ENCODE measurements at places on chromosomes 7 and 10.

GRCh38 chr10:132647424-132647823 lies 109.8 kb downstream of the INPP5A start:
- DNase-seq: no peak

DNA sequence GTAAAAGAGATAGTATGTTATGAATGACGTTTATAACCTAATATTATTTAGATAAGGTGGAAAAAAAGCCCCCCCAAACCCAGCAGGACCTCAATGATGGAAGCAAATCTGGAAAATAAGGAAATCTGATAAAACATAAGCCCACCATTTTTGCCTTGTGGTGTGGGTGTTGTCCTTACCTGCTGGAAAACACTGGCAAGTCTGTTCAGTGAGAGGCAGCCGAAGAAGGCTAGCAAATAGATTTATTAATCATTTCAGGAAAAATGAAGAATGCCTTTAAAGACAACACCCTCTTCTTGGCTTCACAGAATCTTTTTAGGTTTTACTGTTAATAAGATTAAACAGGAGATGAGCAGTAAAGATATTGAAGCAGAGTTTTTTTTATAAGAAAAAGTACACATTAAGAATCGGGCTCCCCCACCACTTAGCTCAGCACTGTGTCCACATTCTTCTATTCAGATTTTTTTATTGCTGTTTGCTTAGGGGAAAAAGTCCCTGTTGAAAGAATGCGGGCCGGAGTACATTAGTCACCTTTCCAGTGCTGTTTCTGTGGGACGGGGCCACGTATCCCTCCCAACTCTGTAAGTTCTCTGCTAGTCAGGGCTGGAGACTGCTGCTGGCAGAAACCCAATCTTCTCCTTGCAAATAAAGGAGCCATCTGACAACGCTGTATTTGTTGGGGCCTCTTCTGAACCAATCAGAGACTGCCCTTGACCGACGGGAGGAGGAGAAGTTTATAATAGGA lies 104.1 kb downstream of the EVX1 start:
- DNase-seq: no peak

DNA sequence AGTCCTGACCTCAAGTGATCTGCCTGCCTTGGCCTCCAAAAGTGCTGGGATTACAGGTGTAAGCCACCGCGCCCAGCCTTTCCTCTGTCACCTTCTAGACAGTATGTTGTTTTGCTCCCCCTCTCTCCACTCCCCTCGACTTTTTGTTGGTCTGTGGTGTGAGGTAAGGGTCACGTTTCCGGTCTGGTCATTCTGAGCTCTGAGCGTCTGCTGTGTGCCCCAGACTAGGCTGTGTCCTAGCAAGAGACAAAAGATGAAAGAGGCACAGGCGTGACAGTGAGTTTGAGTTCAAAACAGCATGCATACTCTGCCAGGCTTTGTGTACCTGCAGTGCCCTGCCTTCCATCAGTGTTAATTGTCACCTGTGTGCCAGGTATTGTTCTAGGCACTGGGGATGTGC lies 87.4 kb upstream of the PPIF start:
- no peak for DNase-seq

- DNase-seq: no peak
These were observed 2.4 kb upstream of the EBF3 start for GRCh38 chr10:129966370-129966888.

DNA sequence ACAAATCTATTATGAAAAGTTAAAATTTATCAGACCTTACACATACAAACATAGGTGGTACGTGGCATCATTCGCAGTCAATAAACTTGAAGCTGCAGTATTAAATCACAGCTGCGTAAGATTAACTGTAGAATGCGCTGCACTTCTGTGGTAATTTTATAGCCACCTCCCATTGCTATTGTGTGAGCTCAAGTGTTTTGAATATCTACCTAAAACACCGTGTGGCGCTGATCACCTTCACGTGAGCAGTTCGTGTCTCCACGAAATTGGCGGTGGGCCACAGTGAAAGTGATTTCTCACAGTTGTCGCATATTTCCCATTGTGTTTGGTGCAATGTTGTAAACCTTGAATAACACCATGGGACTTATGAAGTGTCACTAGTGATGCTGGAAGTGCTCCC lies 102.8 kb downstream of the PLPP4 start:
- DNase-seq: no peak

GRCh38 chr7:119392-120163 lies 72.8 kb upstream of the FAM20C start:
- DNase-seq: peak; percentile 56

DNA sequence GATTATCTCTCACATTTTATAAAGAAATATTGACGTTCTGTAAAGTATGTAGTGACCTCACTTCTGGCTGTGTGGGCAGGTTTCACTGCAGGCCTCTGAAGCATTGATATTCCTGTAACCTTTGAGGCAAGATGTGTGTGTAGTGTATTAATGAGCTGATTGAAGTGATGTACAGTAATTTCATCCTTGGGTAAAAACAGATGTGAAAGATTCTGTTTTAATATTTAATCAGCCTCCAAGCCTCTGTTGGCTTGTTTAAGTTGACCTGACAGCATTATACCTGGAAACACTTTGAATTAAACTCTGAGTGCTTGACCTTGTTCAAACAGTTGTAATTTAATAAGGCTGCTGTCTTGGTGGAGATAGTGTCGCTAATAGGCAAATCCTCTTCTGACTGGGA lies 74.9 kb downstream of the KAT6B start:
- DNase-seq: no peak

GRCh38 chr7:156374335-156374734 lies 266.2 kb upstream of the RNF32 start:
- no peak for DNase-seq

DNA sequence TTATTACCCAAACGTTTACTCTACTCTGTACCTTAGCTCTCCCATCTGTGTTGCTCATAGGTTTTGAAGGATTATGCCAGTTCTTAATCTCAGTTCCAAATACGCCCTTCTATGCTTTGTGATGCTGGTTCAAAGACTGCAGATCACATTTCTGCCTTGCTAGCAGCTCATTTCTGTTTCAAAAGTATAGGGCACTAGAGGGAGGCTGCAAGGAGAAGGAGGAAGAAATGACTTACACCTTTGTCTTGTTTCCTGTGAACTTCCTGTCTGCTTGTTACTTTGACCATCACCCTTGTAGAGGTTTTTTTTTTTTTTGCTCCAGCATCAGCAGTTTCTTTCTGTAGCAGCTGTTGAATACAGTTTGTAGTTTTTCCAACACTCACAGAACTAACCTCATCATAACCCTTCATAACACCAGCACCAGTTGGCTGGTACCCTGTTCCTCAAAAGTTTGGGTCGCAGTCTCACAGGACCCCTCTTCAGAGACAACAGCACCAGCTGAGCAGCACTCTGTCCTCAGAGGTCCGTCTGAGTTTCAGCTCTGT lies 16.5 kb downstream of the SLK start:
- DNase-seq: no peak

DNA sequence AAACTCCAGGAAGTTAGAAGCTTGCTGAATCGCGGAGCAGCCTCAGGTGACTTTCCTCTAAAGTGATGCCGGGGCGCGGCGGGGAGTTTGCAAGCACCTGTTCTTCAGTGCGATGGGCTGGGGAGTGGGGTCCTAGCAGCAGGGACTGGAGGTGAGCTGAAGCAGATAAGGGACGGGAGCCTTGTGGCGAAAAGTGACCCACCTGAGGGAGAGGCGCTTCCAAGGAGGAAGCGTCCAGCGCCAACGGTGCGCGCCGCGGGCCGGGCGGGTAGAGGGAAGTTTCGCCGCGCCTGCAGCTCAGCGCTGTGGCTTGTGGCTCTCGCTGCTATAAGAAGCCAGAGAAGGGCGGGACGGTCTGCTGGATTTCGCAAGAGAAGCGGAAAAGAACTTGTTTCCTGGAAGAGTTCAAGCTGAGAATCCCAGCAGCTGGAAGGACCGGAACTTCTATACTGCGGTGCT lies at the start of gene STEAP4:
Gene STEAP4, minus strand, starts transcription at position 305 of the 459 bp plus-strand sequence. CDS start 22,625 bp downstream, outside the sequence.
- peak; percentile 80 for DNase-seq

GRCh38 chr7:4054158-4054557 lies 627.9 kb upstream of the FOXK1 start:
- DNase-seq: no peak

DNA sequence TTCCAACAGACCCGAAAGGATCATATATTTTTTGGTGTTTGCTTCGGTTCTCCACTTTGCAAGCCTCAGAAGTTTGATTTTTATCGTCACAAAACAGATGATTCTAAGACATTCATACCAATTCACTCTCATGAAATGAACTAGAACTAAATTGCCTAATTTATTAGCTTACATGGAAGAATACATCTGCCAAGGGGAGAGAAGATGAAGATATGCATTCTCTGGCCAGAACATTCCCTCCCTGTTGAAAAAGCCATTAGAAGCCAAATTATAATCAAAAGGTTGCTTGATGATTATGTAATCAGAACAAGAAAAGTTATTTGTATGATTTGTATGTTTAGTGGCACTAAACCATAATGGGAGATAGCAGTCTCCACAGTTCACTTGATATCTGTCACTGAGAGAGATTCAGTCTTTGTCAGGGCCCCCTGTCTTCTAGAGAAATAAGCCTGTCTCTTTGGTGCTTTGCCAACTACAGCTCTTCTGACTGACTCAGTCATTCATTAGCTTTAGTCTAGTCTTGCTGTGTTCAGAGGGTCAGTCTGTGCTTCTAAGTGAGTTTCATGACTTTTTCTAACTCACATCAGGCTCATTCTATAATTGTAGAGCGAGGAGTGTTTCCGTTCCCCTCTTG lies 95.3 kb upstream of the GNAI1 start:
- DNase-seq: no peak

DNA sequence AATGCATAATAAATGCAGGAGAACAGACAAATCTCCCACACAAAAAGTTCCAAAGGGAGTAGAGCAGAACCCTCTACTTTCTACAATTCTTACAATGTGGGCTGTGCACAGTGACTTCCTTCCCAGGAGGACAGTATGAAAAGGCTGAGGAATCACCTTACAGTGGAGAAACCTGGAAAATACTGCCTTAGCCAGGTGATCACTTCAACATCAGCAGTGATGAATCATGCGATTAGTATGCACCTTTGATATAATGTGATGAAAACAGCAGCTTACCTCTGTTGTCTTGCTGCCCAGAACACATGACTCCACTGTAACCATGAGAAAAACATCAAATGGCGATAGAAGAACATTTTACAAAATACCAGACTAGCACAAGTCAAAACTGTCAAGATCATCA lies 329.7 kb upstream of the POM121L12 start:
- no peak for DNase-seq

DNA sequence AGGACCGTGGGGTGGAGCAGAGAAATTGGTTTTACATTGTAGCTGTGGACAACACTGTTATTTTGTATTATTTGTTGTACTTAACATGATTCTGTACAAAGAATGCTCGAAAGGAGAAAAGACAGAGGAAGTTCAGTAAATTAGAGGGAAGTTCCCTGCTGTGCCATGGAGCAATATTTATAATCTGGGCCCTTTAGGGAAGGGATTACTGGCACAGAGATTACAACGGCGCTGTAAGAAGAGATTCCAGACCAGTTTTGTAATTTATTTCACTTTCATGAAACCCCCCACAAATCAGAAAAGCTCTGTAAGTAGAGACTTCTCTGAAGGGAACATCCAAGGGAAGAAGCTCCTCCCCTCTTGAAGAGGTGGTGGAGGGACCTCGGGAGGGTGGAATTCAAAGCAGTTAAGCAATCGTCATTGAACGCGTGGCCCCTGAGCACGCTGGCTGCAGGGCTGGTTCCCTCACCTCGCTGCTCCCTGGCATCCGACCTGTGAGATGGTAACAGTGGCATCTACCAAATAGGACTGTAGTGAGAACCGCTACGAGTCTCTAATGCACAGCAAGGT lies 113.5 kb downstream of the KLF6 start:
- DNase-seq: no peak

- no peak for DNase-seq
These were observed 73.9 kb upstream of the CCNY start for GRCh38 chr10:35262436-35262835.

GRCh38 chr7:31875424-31875823 lies 188.4 kb downstream of the PPP1R17 start:
- peak; percentile 36 for DNase-seq

DNA sequence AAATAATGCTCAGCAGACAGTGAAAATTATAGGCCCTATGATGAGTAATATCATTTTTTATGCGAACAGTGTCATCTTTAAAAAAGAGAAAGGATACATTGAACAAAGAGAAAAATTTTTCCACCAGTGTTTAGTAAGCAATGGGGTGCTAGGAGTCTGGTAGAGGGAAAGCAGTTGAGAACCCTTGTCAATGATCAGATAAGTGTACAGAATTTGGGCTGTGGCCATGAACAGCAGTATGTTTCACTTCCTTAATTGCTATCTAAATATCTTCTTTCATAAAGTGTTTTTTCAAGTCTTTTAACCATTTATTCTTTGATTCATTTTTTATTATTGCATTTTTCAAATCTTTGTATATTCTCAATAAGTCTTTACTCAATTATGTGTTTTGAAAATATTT lies 750.7 kb upstream of the KCND2 start:
- DNase-seq: no peak

- no peak for DNase-seq
These were observed 57.4 kb downstream of the ZNF503 start for GRCh38 chr10:75344170-75344569.

- DNase-seq: no peak
These were observed 657.2 kb downstream of the INHBA start for GRCh38 chr7:41045556-41046123.

- DNase-seq: no peak
These were observed 104.7 kb upstream of the PCDH15 start for GRCh38 chr10:54905578-54906192.

DNA sequence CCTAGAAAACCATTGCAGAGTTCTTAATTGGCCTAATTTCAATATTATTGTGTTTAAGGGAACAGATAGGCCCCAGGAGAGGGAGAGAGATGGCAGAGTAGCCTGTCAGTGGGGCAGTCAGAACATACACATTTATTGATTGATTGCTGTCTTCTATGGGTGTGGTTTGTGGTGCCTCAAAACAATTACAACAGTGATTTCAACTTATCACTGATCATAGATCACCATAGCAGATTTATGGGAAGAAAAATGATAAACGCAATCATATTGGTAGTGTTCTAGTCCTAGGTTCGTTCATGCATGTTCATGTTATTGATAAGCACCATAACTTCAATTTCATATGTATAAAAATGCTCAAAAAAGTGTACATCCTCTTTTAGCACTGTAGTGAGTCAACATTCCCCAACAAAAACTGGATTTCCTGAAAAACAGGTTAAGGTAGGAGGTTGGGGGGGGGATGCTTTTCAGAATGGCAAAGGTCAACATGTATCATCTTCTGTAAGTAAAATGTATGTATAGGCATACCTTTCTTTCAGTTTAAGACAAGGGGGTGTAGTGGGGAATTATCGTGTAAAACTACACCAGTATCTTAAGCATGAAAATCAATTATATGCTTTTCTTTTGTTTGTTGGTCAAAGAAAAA lies 1.1 kb upstream of the TNKS2 start:
- no peak for DNase-seq

All from heart left ventricle (tissue), 16 donors.